Omental fat pad (tissue), 4 donors: ENCODE measurements at places on chromosomes 16 and 17. TPM values are rescaled to one million over a fixed set of nuclear protein-coding genes. Genes with fewer than 3 reads are reported as not detected.

GRCh38 chr17:76123749-76124581 is 17.1 kb downstream of the FOXJ1 start:
- no peak for DNase-seq

- no peak for DNase-seq
These were observed 26.3 kb upstream of the CDC42EP4 start for GRCh38 chr17:73338050-73338521.

GJC1 gene
- total RNA-seq, result 18.9 TPM

DNA sequence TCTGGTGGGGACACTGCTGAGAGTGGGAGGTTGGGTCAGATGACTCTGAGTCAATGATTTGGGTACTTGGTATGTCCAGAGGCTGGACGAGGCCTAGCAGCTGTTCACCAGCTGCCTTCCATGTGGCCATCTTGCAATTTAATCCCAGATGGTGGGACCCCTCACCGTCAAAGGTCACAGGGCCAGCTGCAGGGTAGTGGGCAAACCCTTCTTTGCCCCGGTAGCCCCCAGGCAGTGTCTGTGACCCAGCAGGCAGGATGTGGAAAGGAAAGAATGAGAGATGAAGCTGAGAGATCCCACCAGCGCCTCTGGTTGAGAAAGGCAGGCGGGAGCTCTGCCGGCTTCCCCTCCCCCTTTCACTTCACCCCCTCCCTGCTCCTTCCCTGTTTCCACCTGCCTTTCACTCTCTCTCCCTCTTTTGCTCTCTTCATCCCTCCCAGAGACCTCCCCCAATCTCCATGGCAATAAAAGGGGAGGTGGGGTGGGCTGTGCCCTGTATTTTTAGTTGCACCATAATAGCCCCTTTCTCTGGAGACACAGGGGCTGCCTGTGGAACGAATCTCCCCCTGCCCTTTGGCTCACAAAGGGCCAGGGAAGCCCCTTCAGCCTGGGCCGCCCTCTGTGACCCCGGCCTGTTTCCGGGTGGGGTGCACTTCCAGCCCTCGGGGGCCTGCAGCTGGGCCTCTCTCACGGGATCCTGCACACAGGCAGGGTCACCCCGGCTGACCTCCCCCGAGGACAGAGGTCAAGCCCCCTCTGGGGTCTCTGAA is 20.2 kb downstream of the CDK5RAP3 start:
- no peak for DNase-seq

DYNLL2 gene
- 21.8 TPM for total RNA-seq
